ENCODE measurements at places on chromosomes 1 and 21.

GRCh38 chr1:63663301-63663700 is 70.1 kb downstream of the PGM1 start:
- no peak for DNase-seq

DNA sequence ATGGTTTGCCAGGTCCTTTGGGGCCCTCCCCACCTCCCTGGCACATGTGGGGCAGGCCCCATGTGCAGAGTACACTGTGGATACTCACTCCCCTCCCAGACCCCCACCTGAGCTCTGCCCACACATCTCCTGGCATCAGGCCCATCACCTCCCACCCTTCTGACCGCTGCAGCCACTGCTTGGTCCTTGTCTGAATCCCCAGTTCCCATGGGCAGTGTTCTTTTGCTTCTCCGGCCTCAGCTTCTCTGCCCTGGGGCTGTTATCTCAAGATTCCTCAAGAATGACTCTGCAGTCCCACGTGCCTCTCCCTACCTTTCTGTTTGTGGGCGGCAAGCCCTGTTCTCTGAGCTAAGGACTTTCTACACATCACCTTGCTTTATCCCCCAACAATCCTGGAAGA is 187.7 kb upstream of the EDN2 start:
- DNase-seq, result no peak

DNA sequence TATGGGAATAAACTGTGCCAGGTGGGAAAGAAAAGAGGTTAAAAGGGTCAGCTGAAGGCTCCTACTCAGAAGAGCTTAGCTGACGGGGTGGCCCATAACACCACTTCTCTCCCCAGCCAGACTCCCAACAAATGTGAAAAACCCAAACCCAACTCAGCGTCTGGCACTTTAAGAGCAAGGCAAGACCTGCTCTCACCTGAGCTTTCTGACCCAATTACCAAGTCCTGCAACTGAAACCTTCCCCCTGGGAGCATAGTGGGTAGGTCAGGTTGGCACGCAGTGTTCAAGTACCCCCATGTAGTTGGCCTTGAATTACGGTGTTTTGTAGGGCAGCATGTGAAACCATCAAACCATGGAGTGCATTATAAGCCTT is 3.2 kb downstream of the IRF6 start:
- no peak for DNase-seq

GRCh38 chr21:39164523-39164922 is 18.7 kb downstream of the PSMG1 start:
- DNase-seq, result no peak
